Activated T-helper 2 cell treated with anti-CD3 and anti-CD28 coated beads, Interferon-gamma antibody, Interleukin-2, Interleukin-4, amounts not matched to agents 10 μg/mL and 5 μg/mL and 100 μg/mL, durations not matched to agents 14 hours and 24 hours and 36 hours (primary cell): ENCODE measurements at places on chromosomes 5 and 9. TPM values are rescaled to one million over a fixed set of nuclear protein-coding genes. Genes with fewer than 3 reads are reported as not detected.

GRCh38 chr9:112925058-112925641 is 34.5 kb upstream of the SLC46A2 start:
- DNase-seq: no peak

DNA sequence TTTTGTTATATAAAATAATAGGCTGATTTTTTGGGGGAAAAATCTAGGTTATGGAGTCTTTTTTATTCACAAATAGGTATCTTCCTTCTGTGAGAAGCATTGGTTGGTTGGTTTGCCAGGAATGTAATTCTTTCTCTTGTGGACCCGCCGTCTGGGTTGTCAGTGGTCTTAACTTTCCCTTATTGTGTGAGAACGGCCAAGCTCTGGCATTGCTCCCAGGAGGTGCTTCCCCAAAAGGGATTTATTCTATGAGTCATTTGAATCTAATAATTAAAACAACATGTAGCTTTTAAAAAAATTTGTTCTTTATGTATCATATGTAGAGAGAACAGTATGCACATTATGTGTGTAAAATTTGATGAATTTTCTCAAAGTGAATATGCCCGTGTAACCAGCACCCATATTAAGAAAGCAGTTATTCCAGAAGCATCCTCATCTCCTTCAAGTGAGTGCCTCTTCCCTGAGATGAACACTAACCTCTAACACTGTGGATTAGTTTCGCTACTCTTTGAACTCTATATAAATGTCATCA is 114.4 kb downstream of the MAST4 start:
- no peak for DNase-seq

GRCh38 chr5:172658961-172659501 is 18.0 kb downstream of the NEURL1B start:
- DNase-seq: no peak

DNA sequence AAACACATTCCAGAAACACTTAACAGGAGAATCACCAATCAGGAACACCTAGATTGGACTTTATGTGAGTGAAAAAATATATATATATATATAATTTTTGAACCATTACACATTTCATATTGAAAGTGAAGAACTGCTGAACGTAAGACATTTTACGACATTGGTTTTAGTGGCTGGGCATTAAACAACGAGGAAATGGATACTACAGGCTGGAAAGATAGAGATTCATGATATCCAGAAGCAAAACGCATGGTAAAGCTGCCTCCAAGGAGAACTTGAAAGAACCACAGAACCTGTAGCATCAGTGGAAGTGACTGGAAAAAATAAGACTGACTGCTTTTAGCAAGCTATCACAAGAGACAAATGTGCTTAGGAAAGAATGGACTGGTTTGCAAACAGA is 13.2 kb upstream of the NDUFS4 start:
- DNase-seq: no peak

- DNase-seq: no peak
Measured at GRCh38 chr9:82418334-82418733, 429.8 kb downstream of the SPATA31D1 start.

The RPS14 gene
- total RNA-seq: 2,552 and 2,593 TPM in 2 replicates

DNA sequence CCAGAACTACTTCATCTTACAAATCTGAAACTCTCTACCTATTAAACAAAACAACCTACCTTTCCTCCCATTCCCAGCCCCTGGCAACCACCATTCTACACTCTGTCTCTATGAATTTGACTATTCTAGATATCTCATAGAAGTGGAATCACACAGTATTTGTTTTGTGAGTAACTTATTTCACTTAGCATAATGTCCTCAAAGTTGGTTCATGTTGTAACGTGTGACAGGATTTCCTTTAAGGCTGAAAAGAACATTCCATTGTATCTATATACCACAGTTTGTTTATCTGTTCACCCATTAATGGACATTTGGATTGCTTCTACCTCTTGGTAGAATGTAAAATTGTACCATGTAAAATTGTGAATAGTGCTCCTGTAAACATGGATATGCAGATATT is 70.1 kb upstream of the NXNL2 start:
- DNase-seq: no peak

- peak; percentile 27 for DNase-seq
Measured at GRCh38 chr9:5178126-5178805, 7.2 kb downstream of the INSL6 start.

The FST gene
- total RNA-seq: not detected in 2 replicates

DNA sequence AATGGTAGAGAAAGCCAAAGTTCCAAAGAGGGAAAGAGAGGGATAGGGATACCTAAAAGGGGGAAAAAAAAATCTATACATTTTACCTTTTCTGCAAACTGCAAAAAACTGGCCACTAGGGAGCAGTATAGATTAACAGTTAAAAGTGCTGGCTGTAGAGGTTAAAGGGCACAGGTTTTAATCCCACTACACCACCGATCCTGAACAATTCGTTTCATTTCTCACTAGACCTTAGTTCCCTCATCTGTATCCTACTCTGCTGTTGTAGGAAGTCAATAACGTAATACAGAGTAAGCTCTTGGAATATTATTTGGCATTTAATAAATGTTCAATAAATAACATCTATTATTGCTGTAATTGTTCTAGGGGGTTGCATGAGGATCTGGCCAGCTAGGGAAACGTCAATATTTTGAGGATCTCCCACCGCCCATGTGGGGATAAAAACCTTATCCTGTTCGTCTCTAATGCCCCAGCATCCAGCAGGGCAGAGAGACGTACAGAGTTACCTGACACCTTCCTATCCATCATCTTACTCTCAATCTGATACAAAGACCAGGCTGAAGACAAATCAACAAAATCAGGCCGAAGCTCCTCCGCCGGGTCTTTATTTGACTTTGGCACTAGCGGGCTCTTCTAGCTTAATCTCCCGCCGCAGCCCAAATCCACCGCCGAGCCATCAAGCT is 757 bp downstream of the CDC26 start:
- DNase-seq: no peak

- no peak for DNase-seq
Measured at GRCh38 chr9:100637787-100638186, 59.9 kb downstream of the CAVIN4 start.

DNA sequence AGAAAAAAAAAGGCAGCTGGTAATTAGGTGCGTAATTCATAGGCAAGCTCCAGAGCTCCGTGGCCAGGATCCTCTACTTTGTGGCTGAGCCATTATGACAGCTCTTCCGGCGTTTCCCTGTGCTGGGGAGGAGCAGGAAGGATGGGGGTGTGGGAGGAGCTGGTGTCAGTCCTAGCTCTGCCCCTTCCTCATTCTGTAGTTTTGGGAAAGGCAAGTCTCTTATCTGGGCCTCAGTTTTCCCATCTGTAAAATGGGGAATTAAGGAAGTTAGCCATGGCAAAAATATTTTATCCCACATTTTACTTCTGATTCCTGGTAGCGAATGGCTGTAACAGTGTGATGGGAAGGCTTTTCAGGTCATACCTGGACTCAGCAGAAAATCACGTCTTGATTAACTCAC is 81.1 kb downstream of the SEC61B start:
- no peak for DNase-seq
